NCI-H1694 treated with DMSO at 0.1 percent for 48 hours (cell line): ENCODE measurements at places on chromosomes 5 and 9.

GRCh38 chr9:71719562-71719961 lies 48.8 kb downstream of the CEMIP2 start:
- DNase-seq = peak; percentile 28

DNA sequence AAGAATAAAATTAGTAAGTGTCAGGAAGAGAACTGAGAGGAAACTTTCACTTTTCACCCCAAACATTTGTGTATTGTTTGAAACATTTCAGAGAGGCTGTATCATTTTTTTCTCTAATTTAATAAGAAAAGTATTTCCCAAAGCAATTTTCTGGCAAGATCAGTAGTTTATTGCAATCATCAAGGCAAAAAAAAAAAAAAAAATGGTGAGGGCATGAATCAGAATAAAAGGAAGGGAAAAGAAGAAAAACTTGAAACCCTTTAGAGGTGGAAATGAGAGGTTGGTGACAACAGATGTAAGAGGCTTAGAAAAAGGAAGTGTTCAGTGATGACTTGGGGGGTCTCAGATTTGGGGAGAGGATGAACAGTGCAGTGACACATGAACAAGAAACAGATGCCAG lies 13.3 kb downstream of the SHC3 start:
- DNase-seq = no peak

DNA sequence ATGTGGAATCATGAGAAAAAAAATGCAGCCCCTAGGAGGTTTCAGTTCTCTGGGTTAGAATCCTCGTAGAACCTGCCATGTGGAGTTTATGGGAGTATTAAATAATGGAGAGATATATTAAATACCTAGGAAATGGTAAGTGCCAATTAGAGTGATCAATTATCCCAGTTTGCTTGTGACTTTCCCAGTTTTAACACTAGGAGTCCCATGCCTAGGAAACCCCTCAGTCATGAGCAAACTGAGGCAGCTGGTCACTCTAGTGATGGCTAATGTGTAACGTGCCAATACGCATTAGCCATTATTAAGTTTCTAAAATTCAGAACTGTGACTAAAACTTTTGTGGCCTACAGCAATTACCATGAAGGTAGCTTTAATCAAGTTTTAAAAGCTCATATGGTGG lies 720.6 kb downstream of the TAF11L14 start:
- no peak for DNase-seq

GRCh38 chr5:170279459-170279817 lies 18.1 kb downstream of the LCP2 start:
- DNase-seq = no peak

DNA sequence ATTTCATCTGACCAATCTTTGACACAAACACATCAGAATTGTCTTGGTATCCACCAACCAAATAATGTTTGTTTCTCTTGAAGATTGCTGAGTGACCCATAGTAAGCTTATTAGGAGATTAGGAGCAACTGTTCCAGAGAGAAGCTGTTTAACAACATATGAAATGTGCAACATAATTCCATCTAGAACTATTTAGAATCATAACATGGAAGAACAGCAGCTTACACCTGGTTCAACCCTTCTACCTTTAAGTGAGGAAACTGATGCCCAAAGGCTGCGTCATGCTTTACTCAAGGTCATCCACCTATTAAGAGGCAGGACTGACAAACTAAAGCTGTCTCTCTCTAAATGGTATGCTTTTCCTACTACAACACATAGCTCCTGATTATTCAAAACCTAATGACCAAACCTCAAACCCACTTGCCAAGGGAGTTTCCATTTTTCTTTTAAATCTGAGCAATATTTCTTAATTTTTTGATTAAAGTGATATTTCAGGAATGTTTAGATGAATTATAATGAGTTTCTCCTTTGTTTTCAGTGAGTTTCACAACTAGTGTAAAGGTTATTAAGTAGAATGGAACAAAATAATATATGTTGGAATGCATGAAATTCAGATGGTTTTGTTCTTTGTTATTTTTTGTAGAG lies 545.9 kb downstream of the RAB3C start:
- no peak for DNase-seq

- DNase-seq = no peak
Measured at GRCh38 chr9:69940674-69941073, 103.0 kb upstream of the MAMDC2 start.

DNA sequence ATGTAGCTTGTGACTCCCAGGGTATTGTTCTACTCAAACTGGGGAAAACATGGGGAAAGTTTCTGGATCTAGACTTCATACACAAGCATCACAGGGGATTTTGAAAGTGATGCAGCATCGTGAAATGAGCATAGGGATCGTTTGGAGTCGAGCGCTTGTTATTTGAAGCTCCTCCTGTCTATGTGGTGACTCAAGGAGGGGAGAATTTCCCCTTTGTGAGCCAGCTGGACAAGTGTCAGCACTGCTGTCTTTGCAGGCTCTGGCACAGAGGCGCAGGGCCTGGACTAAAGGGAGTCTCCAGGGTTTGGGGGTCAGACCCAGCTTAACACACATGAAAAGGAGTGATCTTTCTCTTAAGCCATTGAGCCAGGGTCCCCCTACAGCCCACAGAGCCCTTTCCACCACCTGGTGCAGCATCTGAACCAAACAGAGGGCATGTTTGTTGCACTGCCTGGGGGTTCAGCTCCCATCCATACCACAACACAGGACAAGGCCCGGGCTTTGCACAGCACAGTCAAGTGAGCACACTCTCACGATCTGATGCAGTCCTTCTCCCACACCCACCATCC lies 51.0 kb downstream of the IRF1 start:
- DNase-seq = no peak

DNA sequence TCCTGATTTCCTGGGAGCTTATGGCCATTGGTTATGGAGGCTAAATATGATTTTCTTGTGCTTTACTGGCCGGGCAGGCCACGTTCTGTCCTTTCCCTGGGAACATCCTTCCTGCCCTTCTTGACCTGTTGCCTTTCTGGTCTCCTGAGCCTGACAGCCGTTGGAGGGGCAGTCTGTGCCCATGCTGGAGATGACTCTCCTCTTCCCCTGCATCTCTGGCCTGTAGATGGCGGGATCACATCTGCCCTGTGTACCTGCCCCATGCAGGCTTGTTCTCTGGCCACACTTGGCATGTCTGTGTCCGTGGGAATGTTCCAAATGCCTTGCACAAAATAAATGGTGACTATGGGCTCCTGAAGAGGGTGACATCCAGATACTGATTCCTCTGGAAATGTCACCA lies 253.1 kb upstream of the IRX4 start:
- no peak for DNase-seq

- no peak for DNase-seq
Measured at GRCh38 chr9:124032247-124032646, 20.7 kb downstream of the LHX2 start.

GRCh38 chr5:115109840-115110239 lies 59.9 kb downstream of the TRIM36 start:
- DNase-seq = no peak

- no peak for DNase-seq
Measured at GRCh38 chr9:74589576-74589975, 92.4 kb downstream of the RORB start.

GRCh38 chr5:159059722-159060121 lies 40.0 kb downstream of the EBF1 start:
- no peak for DNase-seq

- DNase-seq = no peak
Measured at GRCh38 chr9:75873712-75874111, 16.8 kb upstream of the PCSK5 start.

GRCh38 chr5:89289604-89290003 lies 406.6 kb upstream of the MEF2C start:
- no peak for DNase-seq

GRCh38 chr5:114471529-114471928 lies 109.7 kb downstream of the KCNN2 start:
- no peak for DNase-seq

- DNase-seq = no peak
Measured at GRCh38 chr5:53607886-53608285, 47.4 kb downstream of the NDUFS4 start.

- no peak for DNase-seq
Measured at GRCh38 chr9:76985581-76985980, 33.9 kb upstream of the FOXB2 start.

- DNase-seq = no peak
Measured at GRCh38 chr9:134717924-134718645, 76.5 kb downstream of the COL5A1 start.

- DNase-seq = no peak
Measured at GRCh38 chr9:123091459-123091858, 58.0 kb downstream of the GPR21 start.

DNA sequence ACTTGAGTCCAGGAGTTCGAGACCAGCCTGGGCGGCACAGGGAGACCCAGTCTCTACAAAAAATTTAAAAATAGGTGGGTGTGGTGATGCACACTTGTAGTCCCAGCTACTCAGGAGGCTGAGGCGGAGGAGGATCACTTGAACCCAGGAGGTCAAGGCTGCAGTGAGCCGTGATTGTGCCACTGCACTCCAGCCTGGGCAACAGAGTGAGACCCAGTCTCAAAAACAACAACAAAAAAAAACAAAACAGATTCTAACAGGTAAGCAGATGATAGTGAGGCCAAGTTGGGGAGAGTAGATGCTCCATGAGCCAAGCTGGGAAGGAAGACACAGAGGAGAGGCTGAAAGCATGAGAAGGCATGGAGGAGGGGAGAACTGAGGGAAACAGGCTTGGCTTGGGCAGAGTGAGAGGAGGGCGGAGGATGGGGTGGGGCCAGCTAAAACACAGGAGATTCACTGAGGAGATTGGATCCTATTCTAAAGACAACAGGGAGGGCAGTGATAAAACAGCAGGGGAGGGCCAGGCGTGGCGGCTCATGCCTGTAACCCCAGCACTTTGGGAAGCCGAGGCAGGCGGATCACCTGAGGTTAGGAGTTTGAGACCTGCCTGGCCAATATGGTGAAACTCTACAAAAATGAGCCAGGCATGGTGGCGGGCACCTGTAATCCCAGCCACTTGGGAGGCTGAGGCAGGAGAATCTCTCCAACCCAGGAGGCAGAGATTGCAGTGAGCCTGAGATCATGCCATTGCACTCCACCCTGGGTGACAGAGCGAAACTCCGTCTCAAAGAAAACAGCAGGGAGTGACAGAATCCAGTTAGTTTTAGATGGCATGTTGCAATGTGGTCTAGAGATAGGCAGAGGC lies 8.4 kb downstream of the RPS14 start:
- no peak for DNase-seq

DNA sequence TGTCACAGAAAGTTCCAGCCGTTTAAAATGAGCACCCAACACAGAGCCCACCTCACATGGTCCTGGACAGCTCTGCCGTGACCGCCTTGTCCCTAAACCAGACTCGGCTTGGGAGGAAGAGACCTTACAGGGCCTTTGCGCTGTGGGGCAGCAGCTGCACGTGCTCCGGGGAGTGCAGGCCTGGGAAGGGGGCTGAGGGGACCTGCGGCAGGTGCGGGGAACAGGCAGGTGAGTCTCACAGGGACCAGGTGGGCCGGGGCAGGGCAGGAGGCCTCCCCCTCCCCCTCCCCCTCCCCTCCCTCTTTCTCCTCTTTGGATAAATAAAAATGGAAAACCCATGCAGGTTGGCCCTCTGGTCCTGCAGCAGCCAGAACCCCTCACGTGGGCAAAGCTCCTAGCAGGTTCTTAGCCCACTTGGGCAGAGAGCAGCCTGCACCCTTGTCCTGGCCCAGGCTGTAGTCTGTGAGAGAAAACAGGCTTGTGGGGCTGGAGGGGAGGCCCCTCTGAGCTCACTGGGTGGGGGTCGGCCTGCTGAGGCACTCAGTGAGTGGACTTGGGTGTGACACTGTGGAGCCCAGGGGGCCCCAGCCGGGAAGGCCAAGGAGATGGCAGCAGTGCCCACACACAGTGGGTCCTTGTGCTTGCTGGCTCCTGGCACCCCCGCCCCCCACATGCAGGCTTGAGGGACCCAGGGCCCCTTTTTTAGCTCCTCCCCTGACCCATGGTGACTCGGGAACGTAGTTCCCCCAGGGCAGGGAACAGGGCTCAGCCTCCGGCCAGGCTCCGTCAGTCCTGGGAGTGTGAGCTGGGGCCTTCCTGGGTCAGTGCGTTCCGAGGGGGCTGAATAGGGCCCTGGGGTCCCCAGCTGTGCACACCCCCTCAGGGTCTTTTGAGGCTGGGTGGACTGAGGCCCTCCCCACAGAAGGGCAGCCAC lies 40.0 kb upstream of the CACNA1B start:
- no peak for DNase-seq

DNA sequence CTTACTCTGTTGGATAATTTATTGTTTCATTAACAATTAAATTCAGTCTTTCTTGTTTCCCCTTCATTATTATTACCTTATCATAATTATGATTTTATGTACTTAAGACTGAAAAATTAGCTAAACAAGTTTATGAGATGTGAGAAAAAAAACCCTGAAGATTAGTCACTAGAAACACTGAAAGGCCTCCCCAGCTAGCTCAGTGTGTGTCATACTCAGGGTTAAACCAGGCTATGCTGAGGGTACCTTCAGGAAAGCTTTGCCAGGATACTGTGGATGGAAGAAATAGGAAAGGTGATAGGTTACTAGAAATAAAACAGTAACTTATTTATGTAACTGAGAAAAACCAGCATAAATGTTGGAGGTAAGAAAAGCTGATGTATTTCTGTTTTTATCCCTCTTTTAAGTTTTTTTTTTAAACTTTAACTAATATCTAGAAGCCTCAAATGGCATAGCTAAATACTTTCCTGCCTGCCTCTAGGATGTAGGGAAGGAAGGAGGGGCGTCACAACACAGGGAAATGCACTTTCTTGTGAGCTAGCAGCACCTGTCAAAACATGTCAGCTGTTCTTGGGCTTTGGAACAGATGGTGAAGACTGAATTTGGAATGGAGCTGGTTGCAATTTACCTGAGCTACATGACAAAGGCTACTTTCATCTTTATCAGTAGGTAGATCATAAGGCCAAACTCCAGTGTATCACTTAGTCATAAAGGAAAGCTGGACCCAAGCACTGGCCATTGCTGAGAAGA lies 24.2 kb downstream of the NMRK1 start:
- no peak for DNase-seq

- DNase-seq = peak; percentile 1
Measured at GRCh38 chr9:107137495-107138202, 145.4 kb upstream of the RAD23B start.

DNA sequence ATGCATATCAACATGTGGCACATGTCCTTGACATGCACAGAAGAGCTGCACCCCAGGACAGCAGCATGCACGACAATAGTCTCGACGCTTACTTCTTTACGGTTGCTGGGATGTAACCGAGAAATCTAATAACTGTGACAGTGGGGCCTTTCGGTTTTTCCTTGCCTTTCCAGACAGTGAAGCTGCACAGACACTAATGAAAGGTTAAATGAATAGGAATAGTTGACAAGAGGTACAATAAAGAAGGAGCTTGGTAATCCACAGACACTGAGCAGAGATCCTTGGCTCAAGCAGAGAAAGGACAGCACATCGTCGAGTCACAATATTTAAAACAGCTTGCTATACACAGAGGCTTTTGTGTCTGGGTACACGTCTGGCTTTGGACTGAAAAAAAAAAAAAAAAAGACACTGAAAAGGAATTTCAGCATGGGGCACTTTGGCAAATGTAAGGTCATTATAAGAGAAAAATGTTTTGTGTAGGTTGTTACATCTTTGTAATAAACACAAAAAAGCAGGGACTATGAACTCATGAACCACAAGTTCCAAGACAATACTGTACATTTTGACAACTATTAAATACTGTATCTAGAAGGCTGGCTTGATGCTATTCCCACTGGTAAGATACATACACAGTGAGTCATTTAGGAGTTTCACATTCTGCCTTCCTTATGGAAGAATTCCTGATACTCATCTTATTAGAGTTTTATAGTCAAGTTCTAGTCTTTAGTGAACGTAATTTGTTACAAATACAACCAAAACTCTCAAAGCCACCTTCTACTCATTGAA lies 5.6 kb downstream of the BNC2 start:
- no peak for DNase-seq

- DNase-seq = no peak
Measured at GRCh38 chr5:80864706-80865435, 95.3 kb upstream of the RASGRF2 start.
